WTC11 (cell line): ENCODE measurements at places on chromosomes 2 and 18. TPM values are rescaled to one million over a fixed set of nuclear protein-coding genes. Genes with fewer than 3 reads are reported as not detected.

TMEM247 gene
- not detected in 3 replicates for total RNA-seq

SNTG2 gene
- 20.5 to 30.1 TPM (median 27.8 TPM) in 3 replicates for total RNA-seq

HOXD8 gene
- total RNA-seq: not detected in 3 replicates

MYO3B gene
- 0.44 to 0.62 TPM (median 0.50 TPM) in 3 replicates for total RNA-seq

SPATS2L gene
- 103 to 112 TPM (median 111 TPM) in 3 replicates for total RNA-seq

CD8B gene
- total RNA-seq: 0.70 to 0.73 TPM (median 0.71 TPM) in 3 replicates

DSG2 gene
- total RNA-seq: 113 to 117 TPM (median 113 TPM) in 3 replicates

FBXO48 gene
- 1.3 to 1.5 TPM (median 1.3 TPM) in 3 replicates for total RNA-seq

SLC19A3 gene
- 6.4 to 7.5 TPM (median 6.5 TPM) in 3 replicates for total RNA-seq

VWC2L gene
- total RNA-seq: not detected in 3 replicates

PDE11A gene
- total RNA-seq: 0.13 to 0.53 TPM (median 0.53 TPM) in 3 replicates

MOCOS gene
- 4.2 to 5.3 TPM (median 4.8 TPM) in 3 replicates for total RNA-seq

HK2 gene
- total RNA-seq: 61.6 to 74.5 TPM (median 73.9 TPM) in 3 replicates

TDRD15 gene
- not detected in 3 replicates for total RNA-seq

ITPRID2 gene
- total RNA-seq: 12.4 to 19.4 TPM (median 17.2 TPM) in 3 replicates

SERPINB3 gene
- total RNA-seq: 0.11 to 0.22 TPM in 2 of 3 replicates, not detected in the other

OSGEPL1 gene
- total RNA-seq: 15.2 to 17.1 TPM (median 16.7 TPM) in 3 replicates

ERBB4 gene
- 1.6 to 1.8 TPM (median 1.6 TPM) in 3 replicates for total RNA-seq

ST6GAL2 gene
- total RNA-seq: 7.5 to 11.0 TPM (median 8.6 TPM) in 3 replicates

MLPH gene
- total RNA-seq: 7.7 to 10.3 TPM (median 9.7 TPM) in 3 replicates

CCDC178 gene
- 0.20 TPM in 1 of 3 replicates, not detected in the others for total RNA-seq

RAB11FIP5 gene
- 14.0 to 16.0 TPM (median 14.3 TPM) in 3 replicates for total RNA-seq

TUBA3E gene
- 0.18 TPM in 1 of 3 replicates, not detected in the others for total RNA-seq

ANKRD29 gene
- 3.3 to 4.9 TPM (median 3.7 TPM) in 3 replicates for total RNA-seq

ICA1L gene
- 2.7 to 3.1 TPM (median 2.8 TPM) in 3 replicates for total RNA-seq

HSPE1 gene
- total RNA-seq: 333 to 372 TPM (median 366 TPM) in 3 replicates

SERPINB13 gene
- total RNA-seq: not detected in 3 replicates

PPP1R1C gene
- total RNA-seq: 3.4 to 8.7 TPM (median 3.7 TPM) in 3 replicates

HOXD13 gene
- not detected in 3 replicates for total RNA-seq

ABCB11 gene
- 0.02 to 0.77 TPM (median 0.02 TPM) in 3 replicates for total RNA-seq

MAB21L4 gene
- not detected in 3 replicates for total RNA-seq

EMILIN2 gene
- 11.7 to 13.0 TPM (median 11.8 TPM) in 3 replicates for total RNA-seq

DOK1 gene
- 15.3 to 16.9 TPM (median 15.9 TPM) in 3 replicates for total RNA-seq

MALT1 gene
- total RNA-seq: 11.2 to 13.6 TPM (median 13.2 TPM) in 3 replicates

SP140 gene
- 0.16 to 0.66 TPM (median 0.37 TPM) in 3 replicates for total RNA-seq

ATP6V1B1 gene
- not detected in 3 replicates for total RNA-seq

CD207 gene
- not detected in 3 replicates for total RNA-seq

CRYGC gene
- total RNA-seq: not detected in 3 replicates

CLEC4F gene
- not detected in 3 replicates for total RNA-seq

DSG1 gene
- total RNA-seq: 0.07 to 0.09 TPM in 2 of 3 replicates, not detected in the other

SNED1 gene
- 2.5 to 3.2 TPM (median 2.7 TPM) in 3 replicates for total RNA-seq

CENPA gene
- 37.4 to 45.6 TPM (median 40.2 TPM) in 3 replicates for total RNA-seq

UGT1A6 gene
- total RNA-seq: 0.53 TPM in 1 of 3 replicates, not detected in the others

ACVR1C gene
- total RNA-seq: 1.1 to 1.6 TPM (median 1.2 TPM) in 3 replicates

GAREM1 gene
- total RNA-seq: 7.0 to 7.7 TPM (median 7.4 TPM) in 3 replicates

ZBTB7C gene
- total RNA-seq: 0.39 to 0.60 TPM (median 0.48 TPM) in 3 replicates

UPP2 gene
- total RNA-seq: not detected in 3 replicates

PCARE gene
- not detected in 3 replicates for total RNA-seq

ATP9B gene
- 17.7 to 19.0 TPM (median 18.6 TPM) in 3 replicates for total RNA-seq

DUSP2 gene
- 4.7 to 6.8 TPM (median 5.8 TPM) in 3 replicates for total RNA-seq

TWIST2 gene
- total RNA-seq: 4.1 to 5.7 TPM (median 5.1 TPM) in 3 replicates

SLC16A14 gene
- total RNA-seq: 1.7 to 2.7 TPM (median 2.6 TPM) in 3 replicates

ANKRD30BL gene
- total RNA-seq: 0.39 to 0.76 TPM (median 0.48 TPM) in 3 replicates

DPYSL5 gene
- 7.6 to 12.1 TPM (median 9.2 TPM) in 3 replicates for total RNA-seq

FAM237A gene
- not detected in 3 replicates for total RNA-seq

NAT8 gene
- total RNA-seq: not detected in 3 replicates
